ENCODE measurements at places on chromosomes 1 and 21.

DNA sequence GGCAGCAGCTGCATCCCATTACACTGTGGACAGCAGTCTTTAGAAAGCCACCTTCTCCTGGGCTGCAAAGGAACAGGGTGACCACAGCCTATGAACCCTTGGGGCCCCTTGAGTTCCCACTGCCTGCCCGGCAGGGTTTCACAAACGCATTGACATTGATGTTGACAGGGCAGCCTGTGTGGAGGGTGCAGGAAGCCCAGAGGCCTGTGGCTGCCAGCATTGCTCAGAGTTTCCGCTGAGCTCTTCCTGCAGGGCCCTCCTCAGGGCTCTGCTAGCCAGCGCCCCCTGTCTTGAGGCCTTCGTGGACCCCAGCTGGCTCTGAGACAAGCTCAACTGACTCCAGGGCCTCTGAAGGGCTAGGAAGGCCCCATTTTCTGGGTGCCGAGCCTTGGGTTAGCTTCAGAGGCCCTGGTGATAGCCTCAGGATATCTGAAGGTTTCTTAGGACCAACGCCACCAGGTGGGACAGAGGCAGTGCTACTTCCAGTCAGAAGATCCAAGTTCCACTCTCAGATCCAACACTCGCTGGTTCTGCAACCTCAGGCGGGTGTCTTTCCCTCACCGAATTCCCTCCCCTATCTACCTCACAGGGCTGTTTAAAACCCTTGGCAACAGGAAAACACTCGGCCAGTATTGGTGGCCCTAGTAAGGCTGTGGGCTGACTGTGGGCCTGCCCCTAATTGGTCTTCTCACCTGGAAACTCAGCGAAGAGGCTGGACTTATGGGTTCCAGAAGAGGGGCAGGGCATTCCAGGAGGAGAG, 27.2 kb upstream of the EPS8L3 start:
- DNase-seq = no peak

- no peak for DNase-seq
Measured at GRCh38 chr1:78274814-78275213, 216.0 kb upstream of the PTGFR start.

DNA sequence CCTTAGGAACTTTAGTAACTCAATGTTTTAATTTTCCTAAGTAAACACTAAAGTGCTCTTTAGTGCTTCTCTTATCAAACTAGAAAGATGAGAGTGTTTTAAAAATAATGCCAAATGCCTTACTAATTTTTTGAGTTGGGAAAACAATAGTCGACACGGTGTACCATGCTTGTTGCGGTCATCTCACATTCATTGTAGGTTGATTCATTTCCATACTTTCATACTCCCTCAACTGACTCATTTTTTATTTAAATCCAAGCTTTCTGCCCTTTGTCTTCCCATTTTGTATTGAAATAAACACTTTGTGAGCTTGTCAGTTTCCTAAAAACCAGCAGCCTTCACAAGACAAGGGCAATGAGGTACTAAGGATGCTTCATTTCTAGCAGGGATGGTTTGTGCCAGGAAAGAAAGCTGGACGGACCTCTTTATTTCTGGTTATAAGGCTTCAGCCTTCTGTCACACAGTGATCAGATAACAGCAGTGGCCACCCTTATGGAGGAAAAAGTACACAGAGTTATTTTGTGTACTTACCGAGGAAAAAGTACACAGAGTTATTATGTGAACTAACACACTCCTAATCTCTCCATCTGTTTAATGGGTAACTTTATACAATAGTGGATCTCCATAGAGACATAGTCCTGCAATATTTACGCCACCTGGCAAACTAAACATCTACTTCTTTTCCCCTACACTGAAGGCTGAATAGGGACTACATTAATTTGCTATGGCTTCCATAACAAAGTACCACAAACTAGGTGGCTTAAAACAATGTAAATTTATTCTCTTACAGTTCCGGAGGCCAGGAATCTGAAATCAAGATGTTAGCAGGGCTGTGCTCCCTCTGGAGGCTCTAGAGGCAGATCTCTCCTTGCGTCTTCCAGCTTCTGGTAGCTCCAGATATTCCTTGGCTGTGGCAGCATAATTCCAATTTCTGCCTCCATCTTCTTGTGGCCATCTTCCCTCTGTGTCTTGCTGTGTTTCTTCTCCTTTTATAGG, 13.0 kb upstream of the CCDC190 start:
- DNase-seq = peak; percentile 89

- peak; percentile 16 for DNase-seq
Measured at GRCh38 chr1:220271706-220272046, 577 bp downstream of the RAB3GAP2 start.

DNA sequence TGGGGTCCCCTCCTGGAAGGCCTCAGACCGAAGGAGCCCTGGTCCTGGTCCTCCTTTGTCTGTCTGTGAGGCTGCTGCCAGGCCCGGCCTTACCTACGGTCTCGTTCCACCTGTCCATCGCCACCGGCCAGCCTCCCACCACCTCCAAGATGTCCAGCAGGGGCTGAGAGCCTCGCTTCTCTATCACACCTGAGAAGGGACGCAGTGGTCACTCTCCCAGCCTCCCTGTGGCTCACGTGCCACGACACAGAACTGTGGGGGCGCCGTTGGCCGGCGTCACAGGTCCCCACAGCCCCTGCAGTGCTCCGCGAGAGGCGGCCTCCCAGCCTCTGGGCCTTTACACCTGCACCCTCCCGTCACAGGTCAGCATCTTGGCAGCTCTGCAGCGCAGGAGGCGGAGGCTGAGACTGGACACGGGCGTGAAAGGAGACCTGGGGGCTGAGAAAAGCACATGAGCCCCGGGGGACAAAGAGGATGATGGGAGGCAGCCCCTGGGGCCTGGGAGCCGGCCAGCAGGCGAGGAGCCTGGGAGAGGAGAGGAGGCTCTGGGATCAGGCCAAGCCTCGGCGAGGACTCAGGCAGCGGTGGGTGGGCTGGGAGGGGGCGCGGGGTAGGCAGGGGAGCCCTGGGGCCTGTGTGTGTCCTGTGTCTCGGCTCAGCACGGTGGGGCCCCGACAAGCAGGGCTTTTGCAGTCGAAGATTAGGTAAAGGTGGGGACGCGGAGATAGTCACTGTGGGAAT, 20.5 kb downstream of the PRXL2B start:
- DNase-seq = no peak

- DNase-seq = no peak
Measured at GRCh38 chr1:192147696-192148095, 10.6 kb upstream of the RGS18 start.

- no peak for DNase-seq
Measured at GRCh38 chr21:14889080-14889810, 175.6 kb downstream of the NRIP1 start.

DNA sequence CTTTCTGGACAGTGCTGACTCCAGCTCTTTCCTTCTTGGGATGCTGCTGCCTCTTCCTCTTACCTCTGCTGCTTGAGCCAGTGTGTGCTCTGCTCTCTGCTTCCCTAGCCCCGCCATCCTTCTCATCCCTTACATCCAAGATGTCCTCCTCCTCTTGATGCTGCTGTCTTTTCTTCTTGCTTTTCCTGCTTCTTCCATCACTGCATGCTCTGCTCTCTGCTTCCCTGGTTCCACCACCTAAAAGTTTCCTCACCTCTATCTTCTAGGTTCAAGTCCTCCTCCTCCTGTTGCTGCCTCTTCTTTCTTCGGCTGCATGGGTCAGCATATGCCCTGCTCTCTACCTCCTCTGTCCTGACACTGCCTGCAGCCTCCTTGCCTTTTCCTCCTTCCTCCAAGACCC, 3.4 kb downstream of the NAXE start:
- DNase-seq = no peak

GRCh38 chr1:6172549-6172948, 7.6 kb downstream of the CHD5 start:
- no peak for DNase-seq

DNA sequence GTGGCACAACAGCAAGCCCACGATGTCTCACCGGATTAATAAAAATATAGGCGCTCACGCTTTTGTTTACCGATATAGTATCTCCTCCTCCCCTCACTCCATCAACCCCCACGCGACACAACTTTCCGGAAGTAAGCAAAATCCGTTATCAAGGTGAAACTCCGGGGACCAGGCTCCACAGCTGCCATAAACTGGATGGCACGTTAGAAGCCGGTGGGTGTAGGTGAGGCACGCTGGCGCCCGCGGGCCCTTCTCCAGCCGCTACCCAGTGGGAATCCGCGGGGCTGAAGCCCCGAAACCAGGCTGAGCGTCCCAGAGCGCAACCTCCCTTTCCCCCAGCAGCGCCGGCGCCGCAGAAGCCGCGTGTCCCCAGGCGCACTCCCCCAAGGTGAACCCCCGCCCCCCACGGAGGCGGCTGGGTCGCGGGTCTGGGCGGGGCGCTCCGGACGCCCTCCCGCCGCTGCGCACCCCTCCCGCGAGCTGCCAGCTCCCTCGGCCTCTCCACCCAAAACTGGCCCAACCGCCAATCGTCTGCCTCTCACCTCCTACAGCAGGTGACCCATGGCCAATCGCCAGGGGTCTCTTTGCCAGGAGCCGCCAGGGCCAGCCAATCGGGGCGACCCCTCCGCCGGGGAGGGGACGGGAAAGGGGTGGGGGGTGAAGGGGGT, 112.4 kb downstream of the OSBPL9 start:
- peak; percentile 94 for DNase-seq

DNA sequence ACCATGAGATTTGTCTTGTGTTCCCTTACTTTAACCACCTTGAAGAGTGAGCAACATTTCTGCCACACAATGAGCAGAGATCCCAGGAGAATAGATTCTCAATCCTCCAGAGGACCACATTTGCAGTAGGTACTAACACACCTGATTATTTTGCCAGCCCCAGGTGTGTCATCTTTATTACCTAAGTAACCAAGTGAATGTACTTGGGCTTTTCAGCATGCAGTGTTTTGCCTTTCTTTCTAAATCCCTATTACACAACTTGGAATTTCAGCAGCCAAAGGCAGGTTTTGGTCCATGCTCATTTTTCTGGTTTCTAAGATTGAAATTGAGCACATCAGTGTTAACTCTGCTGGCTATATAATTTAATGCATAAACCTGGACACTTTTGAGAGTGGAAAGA, 43.2 kb upstream of the ST6GALNAC5 start:
- no peak for DNase-seq

DNA sequence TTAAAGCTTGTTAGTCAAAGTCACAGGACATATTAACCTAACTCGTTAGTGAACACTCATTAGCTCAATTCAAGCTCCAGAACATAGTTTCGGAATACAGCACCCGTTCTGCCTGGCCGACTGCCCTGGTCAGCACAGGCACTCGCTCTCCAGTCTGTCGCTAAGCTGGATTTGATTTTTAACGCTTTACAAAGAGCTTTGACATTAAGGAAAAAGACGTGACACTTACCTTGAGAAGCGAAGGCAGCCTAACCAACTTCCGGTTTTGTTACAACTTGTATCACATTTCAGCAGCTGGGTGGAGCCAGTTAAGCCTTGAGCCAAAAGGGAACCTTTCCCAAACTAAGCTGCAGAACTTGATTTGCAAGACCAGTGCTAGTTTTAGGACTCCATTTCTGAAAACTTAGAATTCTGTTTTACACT, at the start of gene FRRS1:
TSS of gene FRRS1 (minus strand) at position 258 of the 423 bp plus-strand sequence. CDS start 17,867 bp downstream, outside the sequence.
- DNase-seq = peak; percentile 24

DNA sequence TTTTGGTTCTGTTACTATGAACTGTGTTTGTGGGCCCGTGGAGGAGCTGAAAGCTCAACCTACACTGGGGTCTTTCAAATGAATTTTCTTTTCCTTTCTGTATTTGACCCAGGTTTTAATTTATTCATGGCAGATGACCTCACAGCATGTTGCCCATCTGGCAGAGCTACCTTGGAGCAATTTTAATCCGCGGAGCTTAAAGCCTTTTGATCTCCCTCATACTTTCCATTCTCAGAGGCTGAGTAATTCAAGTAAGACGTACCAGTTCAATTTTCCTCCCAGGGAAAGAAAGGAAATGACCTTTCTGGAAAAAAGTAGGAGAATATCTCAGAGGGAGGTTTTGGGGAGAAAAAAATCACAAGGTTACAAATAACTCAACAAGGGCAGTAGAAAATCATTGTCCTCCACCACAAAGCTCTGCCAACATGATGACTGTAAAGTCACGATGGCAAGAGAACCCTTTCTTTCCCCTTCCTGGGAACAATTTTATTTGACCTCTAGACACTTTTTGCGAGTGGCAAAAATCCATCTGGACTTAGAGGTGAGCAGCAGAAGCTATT, 21.6 kb upstream of the PCP4 start:
- no peak for DNase-seq

DNA sequence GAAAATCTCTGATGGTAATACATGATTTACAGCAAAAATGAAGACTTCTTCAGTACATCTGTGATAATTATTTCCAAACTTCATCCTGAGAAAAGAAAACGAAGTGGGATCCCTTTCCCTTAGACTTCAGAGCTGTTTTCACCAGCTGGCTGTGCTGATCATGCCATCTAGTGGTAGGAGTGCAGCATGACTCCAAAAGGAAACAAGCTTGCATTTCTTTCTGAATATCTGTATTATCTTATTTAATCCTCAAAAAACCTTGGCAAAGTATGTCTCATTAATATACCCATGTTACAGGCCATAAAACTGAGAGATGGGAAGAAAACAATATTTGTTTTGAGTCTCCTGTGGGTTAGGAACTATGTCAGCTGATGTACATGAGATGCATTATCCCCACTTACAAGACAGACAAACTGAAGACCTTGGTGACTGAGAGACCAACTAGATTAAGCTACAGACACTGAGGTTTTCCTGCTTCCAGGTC, 9.8 kb upstream of the GJA8 start:
- peak; percentile 39 for DNase-seq

- no peak for DNase-seq
Measured at GRCh38 chr1:151221616-151222015, 23.3 kb downstream of the PIP5K1A start.

DNA sequence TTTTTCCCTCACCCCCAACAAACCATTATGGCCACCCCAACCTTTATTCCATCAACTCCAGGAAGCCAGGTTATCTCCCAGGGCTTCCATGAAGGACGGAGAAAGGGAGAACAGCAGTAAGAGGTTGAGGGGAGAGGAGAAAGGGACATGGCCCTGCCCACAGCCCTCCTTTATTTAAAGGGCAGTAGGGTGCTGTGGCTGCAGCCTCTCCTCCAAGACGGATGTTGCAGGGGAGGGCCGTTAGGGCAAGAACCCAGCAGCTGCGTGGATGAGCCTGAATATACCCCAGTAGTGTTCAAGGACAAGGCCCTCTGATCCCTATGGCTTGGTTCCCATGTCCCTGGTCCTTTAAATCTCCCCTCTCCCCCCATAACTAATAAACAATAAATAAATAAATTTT, 5.9 kb downstream of the RXFP4 start:
- DNase-seq = no peak

GRCh38 chr21:17454315-17455027, 58.4 kb upstream of the CXADR start:
- DNase-seq = no peak

DNA sequence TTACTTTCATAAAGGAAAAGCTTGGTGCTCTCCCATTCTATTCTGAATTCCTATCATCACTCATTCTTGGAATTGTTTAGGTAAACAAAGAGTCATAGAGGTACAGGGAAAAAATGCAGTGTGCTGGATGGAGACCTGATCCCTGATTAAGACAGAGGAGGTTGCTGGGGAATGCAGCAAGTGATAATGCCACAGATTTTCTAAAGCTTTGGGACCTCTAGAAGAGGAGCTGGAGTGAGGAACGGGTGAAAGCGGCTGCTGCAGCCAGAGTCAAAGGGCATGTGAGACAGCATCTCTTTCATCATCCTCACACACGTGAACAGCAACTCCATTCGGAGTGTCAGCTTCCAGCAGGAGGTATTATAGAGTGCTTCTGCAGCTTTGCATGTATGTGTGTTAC, 54.9 kb upstream of the DIPK1A start:
- DNase-seq = no peak

GRCh38 chr1:111605576-111605975, 14.0 kb upstream of the RAP1A start:
- no peak for DNase-seq

- DNase-seq = no peak
Measured at GRCh38 chr21:16532840-16533239, 803.1 kb downstream of the USP25 start.

Measured in T47D (cell line).